ENCODE measurements at places on chromosomes 1 and 21.

- DNase-seq = no peak
These were observed 463.1 kb downstream of the USP25 start for GRCh38 chr21:16192902-16193301.

GRCh38 chr1:7339953-7340352, 431.1 kb upstream of the VAMP3 start:
- no peak for DNase-seq

- DNase-seq = no peak
These were observed 104.3 kb upstream of the FAM78B start for GRCh38 chr1:166271151-166271538.

DNA sequence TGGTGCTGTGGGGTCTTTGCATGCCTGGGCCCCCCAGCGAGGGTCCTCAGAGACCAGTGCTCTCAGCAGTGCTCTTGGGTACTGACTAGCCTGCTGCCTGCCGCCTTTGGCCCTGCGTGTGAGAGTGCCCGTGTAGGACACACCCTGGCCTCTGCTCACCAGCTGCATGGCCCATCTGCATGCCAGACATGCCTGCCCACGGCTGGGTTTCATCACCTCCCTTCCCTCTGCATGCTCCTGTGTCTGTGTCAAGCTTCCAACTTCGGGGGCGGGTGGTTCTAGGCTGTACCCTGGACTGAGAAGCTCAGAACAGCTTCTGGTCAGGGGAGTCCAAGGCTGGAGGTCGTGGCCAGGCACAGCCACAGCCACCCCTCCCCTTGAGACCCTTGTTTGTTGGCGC, 56.9 kb downstream of the PTPRF start:
- DNase-seq = no peak

- DNase-seq = no peak
These were observed 37.7 kb upstream of the GPR157 start for GRCh38 chr1:9166289-9167235.

DNA sequence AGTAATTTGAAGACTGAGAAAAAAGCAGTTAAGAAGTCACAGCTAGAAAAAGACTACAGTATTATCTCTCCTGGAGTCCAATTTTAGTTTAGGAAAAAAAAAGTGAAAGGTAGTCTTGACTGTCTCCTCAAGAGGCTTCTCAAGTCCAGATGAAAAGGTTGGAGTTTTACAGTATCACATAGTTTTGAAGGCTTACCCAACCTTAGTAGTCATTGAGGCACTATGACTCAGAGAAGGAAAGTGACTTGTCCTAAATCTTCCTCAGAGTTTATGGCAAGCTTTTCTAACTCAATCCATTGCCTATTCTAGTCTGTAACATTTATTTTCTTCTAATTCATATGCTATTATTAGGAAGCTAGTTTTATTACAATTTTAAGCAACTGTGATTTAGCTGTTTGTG, 174.9 kb downstream of the DPYD start:
- DNase-seq = no peak

- DNase-seq = no peak
These were observed 357.1 kb downstream of the BARHL2 start for GRCh38 chr1:90359994-90360393.

GRCh38 chr1:225423518-225423855, 4.4 kb downstream of the LBR start:
- no peak for DNase-seq

GRCh38 chr1:46128344-46128743, 4.1 kb downstream of the PIK3R3 start:
- no peak for DNase-seq

- DNase-seq = no peak
These were observed 37.0 kb downstream of the TM2D1 start for GRCh38 chr1:61687901-61688300.

DNA sequence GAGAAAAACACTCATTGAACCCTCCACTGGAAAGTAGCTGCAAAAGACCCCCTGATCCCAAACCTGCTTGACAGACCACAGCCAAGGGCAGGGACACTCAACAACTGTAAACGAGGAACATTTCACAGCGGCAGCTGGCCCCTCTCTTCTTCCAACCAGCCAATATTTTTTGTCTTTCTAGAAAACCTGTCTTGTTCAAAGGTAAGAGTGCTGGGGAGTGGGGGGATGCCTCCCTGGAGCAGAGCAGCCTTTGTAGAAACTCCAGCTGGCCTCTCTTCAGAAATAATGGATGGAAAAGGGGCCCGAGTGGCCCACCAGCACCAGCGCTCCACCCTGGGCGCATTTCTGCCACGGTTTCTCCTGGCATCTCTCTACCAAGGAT, 384.0 kb downstream of the RRAGC start:
- no peak for DNase-seq

- DNase-seq = no peak
These were observed 16.1 kb upstream of the HOOK1 start for GRCh38 chr1:59798600-59798999.

GRCh38 chr21:16519036-16519435, 789.3 kb downstream of the USP25 start:
- DNase-seq = no peak

- DNase-seq = no peak
These were observed 206.9 kb downstream of the MRPL39 start for GRCh38 chr21:25400427-25400826.

DNA sequence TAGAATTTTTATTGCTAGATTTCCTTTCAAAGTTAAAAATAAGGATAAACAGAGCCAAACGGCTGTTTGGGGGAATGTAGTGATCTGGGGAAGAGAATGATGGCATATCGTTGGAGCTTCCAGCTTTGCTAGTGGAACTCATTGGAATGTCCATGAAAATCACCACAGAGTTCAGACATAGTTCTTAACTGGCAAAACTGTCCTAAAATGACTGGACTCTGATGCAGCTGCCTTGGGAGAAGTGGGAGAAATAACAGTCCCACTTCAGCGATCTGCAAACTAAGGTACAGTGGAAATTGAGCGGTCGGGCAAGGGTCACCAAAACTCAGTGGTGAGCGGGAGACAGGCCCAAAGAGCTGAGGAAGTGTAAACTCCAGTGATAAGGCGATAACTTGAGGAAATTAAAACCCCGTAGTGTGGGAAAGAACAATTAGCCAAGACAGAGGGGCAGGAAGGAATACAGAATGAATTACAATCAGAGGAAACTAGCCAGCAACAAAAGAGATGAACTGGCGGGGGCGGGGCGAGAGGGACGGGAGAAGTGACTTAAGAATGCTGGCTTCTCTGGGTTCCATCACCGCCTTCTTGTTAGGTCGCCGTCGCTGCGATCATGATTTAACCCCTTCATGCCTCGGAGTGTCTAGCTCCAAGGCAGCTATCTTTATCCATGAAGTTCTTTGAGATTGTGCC, 89.8 kb upstream of the ARHGAP29 start:
- no peak for DNase-seq

DNA sequence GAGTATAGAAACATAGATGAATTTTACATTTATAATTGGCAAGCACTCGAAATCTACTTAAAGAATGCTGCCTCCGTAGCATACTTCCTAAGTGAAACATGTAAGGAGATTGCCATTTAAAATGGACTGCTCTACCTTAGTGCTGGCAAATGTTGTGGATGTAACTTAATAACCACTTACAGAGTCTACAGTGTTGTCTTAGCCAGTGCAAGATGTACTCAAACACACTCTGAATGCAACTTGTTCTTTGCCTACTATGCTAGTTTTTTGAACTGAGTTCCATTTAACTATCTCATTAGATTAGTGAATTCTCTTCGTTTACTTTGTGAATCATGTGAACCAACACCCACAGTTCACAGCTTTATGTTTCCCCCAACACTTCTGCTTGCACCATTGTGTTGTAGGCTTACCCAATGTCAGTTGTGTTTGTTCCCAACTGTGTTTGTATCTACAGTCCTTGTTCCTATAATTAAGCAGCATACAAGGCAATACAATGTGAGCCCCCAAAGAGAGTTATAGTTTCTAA, 345.5 kb upstream of the LYPLAL1 start:
- DNase-seq = no peak

DNA sequence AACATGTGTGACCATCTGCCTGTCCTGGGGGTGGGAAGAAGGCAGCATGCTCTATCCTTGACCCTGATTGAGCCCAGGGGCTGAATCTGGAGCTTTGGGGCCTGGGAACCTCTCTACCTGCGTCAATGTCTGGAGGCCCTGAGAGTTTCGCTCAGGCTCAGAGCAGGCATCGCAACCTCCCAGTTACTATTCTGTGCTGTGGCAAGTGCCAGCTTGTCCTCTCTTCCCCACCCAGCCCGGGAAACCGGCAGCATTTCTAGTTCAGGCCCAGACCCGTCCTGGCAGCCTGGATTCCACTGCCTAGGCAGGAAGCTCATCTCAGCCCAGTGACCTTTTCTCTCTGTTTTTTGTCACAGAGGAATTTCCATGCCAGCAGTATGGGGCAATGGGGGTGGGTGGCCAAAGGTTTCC, 10.0 kb upstream of the IRF6 start:
- DNase-seq = no peak

DNA sequence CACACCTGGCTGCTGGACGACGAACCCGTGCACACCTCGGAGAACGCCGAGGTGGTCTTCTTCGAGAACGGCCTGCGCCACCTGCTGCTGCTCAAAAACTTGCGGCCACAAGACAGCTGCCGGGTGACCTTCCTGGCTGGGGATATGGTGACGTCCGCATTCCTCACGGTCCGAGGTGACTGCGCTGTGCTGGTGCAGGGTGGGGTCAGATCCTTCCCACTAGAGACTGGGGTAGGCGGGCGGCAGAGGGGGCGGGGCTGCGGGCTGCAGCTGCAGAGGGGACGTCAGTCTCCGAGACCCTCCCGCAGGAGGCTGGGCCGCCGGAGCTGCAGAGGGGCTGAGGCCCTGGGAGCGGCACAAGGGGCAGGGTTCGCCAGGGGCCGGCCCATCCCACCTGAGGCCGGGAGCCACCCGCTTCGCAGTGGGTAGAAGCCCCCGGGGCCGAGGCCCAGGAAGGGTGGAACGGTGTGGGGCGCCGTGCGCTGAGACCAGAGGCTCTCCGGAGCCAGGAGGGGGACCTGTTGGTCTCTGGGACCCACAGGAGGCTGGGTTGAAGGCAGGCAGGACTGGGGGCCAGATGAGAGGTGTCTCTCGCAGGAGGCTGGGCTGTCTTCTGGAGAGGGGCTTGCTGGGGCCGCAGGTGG, 90.6 kb downstream of the TRIM11 start:
- DNase-seq = no peak

GRCh38 chr1:50491142-50491541, 67.9 kb upstream of the DMRTA2 start:
- DNase-seq = no peak

- DNase-seq = no peak
These were observed 57.7 kb downstream of the HNRNPR start for GRCh38 chr1:23286401-23286800.

DNA sequence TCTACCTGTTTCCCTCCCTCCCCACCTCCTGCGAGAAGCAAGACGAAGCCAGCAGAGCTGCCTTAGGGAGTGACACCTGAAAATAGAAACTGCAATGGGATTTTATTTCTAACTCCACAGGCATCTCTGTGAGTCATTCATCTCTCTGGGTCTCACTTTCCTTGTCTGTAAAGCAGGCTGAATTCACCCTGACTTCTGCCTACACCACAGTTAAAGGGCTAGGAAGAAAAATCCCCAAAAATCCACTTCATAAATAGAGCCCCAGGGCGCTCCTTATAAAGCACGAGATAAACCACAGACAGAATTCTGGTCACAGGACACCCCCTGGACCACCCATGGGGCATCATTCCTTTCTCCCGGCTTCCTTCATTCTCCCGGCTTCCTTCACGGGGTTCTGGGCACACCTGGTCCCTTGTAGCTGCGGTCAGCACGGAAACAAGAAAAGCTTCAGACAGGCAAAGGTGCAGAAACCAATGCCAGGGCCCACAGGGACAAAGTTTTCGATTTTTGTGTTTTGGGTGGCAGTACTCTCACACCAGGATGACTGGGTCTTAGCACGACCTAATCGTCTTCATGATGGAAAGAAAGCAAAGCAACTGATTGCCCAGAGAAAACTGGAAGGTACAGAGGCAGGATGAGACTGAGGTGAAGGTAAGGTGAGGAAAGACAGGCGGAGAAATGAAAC, 2.8 kb upstream of the H6PD start:
- DNase-seq = no peak

DNA sequence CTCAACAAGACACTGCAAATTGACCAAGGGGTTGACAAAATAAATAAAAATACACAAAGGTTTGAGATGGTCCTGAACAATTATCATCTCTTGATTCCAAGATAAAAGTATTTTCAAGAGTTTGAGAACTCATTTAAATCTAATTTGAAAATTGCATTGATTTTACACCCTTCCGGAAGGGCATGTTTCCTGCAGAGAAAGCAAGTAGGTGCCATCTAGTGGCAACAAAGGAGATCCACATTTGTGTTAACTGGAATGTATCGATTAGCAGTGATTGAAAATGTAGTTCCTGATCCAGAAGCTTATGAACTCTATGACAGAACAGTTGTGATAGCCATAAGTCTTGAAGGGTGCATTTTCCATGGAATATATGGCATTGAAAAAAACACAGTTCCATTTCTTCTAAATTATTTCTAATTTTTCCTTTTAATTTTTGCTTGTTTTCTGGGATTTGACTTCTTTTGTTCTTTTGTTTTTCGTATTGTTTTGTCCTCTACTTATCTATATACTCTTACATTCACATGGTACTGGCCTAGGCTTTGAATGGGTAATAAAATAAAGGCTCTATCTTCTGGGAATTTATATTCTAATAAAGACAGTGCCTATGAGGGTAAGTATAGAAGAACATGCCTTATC, 143.7 kb downstream of the DNM3 start:
- DNase-seq = no peak

GRCh38 chr1:147892216-147892615, 10.4 kb upstream of the GJA8 start:
- DNase-seq = no peak

DNA sequence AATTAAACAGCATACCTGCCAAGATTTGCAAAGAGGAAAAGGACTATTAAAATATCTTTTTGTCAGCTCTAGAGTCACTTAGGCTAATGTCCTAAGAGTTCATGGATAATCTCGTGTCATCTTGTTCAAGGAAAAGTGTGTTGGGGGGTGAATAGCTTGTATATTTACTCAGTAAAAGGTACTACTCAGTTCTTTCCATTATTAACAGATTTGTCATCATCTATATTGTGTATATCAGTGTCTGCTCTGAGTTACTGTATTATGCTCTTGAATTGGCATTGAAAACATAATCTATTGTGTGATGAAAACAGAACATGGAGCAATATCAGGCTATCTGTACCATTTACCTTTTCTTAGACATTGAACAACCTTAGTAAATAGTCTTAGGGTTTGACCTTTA, 41.9 kb downstream of the SMG7 start:
- DNase-seq = no peak

DNA sequence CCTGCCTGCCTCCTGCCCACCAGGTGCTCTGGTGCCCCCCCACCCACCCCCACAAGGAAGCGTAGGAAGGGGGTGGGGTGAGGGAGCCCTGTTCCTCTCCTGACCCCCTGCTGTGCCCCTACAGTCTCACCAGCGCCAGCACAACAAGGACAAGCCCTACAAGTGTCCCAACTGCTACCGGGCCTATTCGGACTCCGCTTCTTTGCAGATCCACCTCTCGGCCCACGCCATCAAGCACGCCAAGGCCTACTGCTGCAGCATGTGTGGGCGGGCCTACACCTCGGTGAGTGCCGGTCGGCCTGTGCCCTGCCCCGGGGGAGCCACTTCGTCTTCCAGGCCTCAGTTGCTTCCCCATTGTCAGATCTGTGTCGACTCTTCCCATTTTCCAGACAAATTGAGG, 25.9 kb downstream of the A3GALT2 start:
- DNase-seq = no peak

GRCh38 chr21:30268608-30269197, 14.0 kb downstream of the KRTAP24-1 start:
- DNase-seq = no peak
